Mesothelial cell of epicardium (in vitro differentiated cells): ENCODE measurements at places on chromosomes 4 and X. TPM values are rescaled to one million over a fixed set of nuclear protein-coding genes. Genes with fewer than 3 reads are reported as not detected.

DNA sequence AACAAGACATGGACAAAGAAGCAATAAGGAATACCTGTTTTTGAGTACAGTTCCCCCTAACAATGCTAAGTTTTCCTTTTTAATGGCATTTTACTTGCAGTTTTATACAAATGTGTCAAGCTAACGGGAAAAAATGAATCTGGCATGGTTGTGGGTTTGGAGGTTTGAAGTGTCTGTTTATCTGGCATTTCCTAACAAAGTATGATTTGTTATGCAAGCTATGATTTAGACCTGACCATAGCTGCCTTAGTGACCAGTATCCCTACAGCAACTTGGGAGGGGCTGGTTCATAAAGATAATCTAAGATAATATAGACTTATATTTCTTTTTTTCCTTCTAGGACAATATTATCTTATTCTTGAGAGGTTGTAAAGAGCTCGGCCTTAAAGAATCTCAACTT is 60.6 kb downstream of the LIMCH1 start:
- DNase-seq: no peak

- DNase-seq: no peak
Measured at GRCh38 chr4:5162909-5163508, 111.7 kb downstream of the STK32B start.

The SYNPO2 gene
- total RNA-seq: 20.6 to 23.4 TPM (median 22.6 TPM) in 3 replicates

- DNase-seq: no peak
Measured at GRCh38 chrX:44651358-44651757, 108.7 kb upstream of the FUNDC1 start.

GRCh38 chrX:96540111-96540631 is 144.5 kb upstream of the DIAPH2 start:
- no peak for DNase-seq

DNA sequence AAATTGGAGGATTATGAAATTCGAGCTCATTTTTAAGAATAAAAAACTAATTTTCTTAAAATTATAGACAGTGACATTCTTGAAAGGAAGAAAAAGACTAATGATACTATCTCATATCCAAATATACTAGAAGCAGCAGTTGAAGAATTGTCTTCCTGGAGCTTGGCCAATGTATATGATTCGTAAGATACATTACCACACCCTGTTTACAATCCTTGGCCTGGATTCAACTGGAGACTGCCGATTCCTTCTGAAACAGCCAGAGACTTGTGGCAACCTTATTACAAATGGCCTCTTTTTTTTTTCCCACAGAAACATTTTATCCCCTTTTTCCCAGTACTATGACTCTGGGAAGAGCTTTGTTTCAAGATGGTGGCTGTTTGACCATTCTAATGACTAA is 571.2 kb upstream of the FAT1 start:
- no peak for DNase-seq
